ENCODE measurements at places on chromosomes 1 and 21. TPM values are rescaled to one million over a fixed set of nuclear protein-coding genes. Genes with fewer than 3 reads are reported as not detected.

Gene TSPAN1
- total RNA-seq = not detected

Gene CCDC17
- total RNA-seq = 9.2 TPM

Gene GSTM4
- 2.5 TPM for total RNA-seq

Gene ORC1
- 1.2 TPM for total RNA-seq

Gene TLR5
- total RNA-seq = 1.9 TPM

GRCh38 chr1:15850471-15851001, 3.0 kb downstream of the SPEN start:
- peaks cover 3% of the 10 kb centered on the region for H3K36me3 ChIP-seq
- H3K4me1 ChIP-seq = peaks cover 48% of the 10 kb centered on the region
- peak overlapping the region; percentile 82 for H3K4me3 ChIP-seq

- peaks cover 2% of the 10 kb centered on the region for H3K27me3 ChIP-seq
- no peak overlapping the region for H3K4me3 ChIP-seq
- no peak for DNase-seq
- no peaks in the 10 kb centered on the region for H3K36me3 ChIP-seq
These were observed 42.7 kb upstream of the TMEM51 start for GRCh38 chr1:15110867-15111230.

- no peak overlapping the region for H3K27ac ChIP-seq
- no peaks in the 10 kb centered on the region for H3K4me1 ChIP-seq
- no peak for DNase-seq
- no peaks in the 10 kb centered on the region for H3K36me3 ChIP-seq
These were observed 152.2 kb downstream of the LIPI start for GRCh38 chr21:14058566-14058965.

- no peak overlapping the region for H3K27ac ChIP-seq
- no peaks in the 10 kb centered on the region for H3K36me3 ChIP-seq
- no peak for DNase-seq
- H3K4me1 ChIP-seq = peaks cover 5% of the 10 kb centered on the region
- H3K4me3 ChIP-seq = no peak overlapping the region
These were observed 132.0 kb downstream of the FOXD2 start for GRCh38 chr1:47569681-47570470.

DNA sequence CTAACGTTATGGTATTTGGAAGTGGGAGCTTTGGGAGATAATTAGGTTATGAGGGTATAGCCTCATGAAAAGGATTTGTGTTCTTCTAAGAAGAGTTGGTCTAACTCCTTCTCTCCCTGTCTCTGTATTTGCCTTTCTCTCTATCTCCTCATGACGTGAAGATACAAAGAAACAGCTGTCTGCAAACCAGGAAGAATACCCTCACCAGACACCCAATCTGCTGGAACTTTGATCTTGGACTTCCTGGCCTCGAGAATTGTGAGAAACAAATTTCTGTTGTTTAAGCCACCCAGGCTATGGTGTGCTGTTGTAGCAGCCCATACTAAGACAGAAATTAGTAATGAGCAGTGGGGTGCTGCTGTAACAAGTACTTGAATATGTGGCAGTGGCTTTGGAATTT, 16.1 kb downstream of the C1orf141 start:
- DNase-seq = no peak
- peaks cover 11% of the 10 kb centered on the region for H3K4me1 ChIP-seq
- H3K27me3 ChIP-seq = no peaks in the 10 kb centered on the region
- peaks cover 9% of the 10 kb centered on the region for H3K36me3 ChIP-seq
- no peak overlapping the region for H3K27ac ChIP-seq

DNA sequence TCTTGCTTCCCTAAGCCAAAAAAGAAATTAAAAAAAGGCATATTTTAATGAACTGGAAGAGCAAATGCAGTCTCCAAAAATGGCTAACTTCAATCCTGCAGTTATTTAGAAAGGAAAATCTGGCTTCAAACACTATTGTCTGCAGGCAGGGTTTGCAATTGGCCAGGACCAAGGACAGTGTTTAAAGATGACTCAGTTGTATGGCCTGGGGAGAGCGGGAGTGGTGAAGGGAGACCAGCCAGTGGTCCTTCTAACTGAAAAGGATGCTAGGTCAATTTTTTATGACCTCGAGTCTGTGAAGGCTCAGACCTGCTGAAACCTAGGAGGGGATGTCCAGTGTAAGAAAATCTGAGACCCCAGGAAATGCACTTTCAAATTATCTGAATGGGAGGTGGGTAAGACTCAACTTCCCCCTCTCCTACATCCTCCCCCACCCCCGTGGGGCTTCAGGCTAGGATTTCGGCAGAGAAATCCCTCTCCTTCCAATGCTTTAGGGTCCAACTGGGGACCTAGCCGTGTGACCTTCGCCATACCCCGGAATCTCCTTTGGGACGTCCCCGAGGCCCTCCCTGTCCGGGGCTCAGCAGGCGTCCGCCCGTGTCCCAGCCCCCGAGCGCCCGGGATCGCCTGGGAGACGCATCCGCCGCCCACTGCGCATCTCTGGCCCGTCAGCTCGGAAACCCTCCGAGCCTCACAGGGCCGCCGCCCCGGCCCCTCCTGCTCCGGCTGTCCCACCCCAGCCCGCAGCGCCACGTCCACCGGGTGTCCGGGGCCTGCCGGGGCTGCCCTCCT, 602 bp upstream of the RIMKLA start:
- H3K27me3 ChIP-seq = peaks cover 8% of the 10 kb centered on the region
- no peaks in the 10 kb centered on the region for H3K36me3 ChIP-seq
- H3K4me3 ChIP-seq = peak overlapping the region; percentile 85
- DNase-seq = no peak

DNA sequence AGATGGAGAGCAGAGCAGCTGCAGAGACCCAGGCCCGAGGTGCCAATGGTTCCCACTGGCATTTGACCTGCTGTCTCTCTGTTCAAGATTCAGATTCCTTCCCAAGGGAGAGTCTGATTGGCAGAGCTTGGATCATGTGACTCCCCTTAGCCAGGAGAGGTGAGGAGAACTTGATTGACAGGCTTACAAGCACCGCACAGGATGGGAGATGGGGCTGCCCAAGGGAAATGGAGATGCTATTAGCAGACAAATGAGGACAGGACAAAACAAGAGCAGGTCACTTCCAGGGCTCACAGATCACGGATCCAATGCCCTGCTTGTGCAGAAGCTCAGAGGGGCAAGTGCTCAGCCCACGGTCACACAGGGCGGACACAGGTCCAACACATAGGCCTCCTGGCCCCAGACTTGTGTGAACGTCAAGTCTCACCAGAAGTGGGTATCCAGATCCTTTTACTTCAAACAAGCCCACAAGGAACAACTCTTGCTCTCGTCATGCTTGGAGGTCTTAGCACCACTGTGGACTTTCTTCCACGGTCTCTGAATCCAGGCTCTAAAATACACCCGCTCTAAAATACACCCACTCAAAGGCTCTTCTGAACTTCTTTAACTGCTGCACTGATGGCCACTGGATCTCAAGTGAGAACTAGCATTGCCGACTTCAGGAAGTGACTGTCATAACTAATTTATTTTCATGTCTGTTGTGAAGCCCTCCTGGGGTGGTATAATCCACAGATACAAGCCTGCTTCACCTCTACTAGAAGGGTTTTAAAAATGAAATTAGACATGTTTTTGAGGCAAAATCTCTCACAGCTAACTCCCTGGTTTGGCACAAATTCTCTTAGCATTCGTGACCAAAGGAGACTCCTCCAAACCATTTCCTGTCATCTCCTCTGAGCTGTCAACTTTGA, 274.9 kb downstream of the RRAGC start:
- no peak for DNase-seq
- H3K4me3 ChIP-seq = no peak overlapping the region
- H3K4me1 ChIP-seq = peaks cover 13% of the 10 kb centered on the region

- H3K4me3 ChIP-seq = no peak overlapping the region
- H3K36me3 ChIP-seq = peaks cover 13% of the 10 kb centered on the region
- H3K27ac ChIP-seq = peak overlapping the region; percentile 69
- peaks cover 30% of the 10 kb centered on the region for H3K4me1 ChIP-seq
These were observed 68.5 kb downstream of the ATP2B4 start for GRCh38 chr1:203695116-203695515.

DNA sequence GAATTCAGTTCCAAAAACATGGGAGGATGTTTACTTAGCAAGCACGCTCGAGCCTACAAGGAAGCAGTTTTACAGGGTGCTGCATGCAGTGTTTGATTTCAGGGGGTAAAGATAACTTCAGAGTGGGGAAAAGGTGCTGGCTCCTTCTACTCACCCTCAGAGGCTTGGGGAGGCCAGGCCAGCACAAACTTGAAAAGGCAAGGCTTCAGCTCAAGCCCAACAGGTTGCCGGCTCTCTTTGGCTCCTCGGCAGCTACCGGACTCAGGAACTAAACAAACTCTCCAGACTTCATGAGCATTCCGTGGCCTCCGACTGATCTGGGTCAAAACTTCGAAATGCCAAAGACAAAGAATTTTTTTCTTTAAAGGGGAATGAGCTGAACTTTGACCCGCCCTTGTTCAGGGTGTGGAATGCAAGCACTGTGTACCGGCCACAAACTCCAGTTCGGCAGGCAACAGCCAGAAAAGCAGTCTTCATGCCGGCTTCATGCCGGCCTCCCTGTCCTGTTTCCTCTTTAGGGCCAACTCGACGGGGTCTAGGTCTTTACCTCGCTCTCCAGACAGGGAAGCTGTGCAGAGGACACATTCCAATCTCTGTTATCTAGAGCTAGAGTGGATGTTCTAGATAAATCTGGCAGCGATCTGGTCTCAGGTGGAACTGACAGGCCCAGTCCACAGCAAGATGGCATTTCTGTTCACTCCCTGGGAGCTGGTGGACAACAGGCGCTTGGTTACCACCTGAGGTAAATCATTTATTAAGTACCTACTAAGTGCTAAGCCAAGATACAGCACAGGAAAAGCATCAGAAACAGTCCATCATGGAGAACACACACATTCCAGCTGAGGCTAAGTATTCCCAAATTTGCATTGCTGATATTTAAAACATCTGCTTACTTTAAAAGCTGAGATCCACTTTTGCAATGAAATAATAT, 75.0 kb downstream of the CD46 start:
- DNase-seq = no peak
- H3K27ac ChIP-seq = peak overlapping the region; percentile 98
- H3K4me3 ChIP-seq = peak overlapping the region; percentile 80
- peaks cover 97% of the 10 kb centered on the region for H3K4me1 ChIP-seq

DNA sequence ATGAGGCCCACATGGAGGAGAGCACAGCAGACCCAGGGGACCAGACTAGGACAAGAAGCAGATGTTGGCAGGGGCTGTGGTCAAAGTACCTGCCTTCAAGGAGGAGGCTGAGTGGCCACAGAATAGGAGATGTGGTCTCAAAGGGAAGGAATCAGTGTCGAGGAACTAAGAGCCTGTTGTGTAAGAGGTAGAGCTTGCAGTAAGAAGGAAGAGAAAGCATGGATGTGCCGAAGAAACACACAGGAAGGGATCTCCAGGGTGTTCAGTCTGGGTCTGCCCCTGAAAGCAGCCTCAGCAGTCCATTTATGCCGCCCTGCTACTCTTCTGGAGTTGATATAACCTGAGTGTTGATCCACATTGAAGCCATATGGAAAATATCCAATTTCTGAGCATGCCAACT, 83.9 kb downstream of the NID1 start:
- DNase-seq = no peak
- H3K4me3 ChIP-seq = no peak overlapping the region
- peaks cover 6% of the 10 kb centered on the region for H3K27me3 ChIP-seq
- peaks cover 8% of the 10 kb centered on the region for H3K36me3 ChIP-seq
- peaks cover 3% of the 10 kb centered on the region for H3K4me1 ChIP-seq
- no peak overlapping the region for H3K27ac ChIP-seq

DNA sequence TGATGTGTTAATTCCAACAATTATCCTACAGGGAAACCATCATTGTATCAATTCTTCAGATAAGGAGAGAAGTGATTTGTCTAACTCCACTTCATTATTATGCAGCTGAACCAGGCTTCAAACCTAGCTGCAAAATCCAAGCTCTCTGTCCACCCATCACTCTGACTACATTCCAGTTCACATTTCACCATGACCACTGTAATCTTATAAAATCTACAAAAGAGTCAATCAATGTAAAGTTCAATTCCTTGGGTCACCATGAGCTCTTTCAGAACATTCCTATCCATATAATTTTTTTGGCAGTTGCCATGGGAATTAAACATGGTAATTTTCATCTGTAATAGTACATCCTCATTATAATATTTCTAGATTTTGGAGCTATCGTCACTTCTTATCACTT, 100.9 kb downstream of the PLPPR5 start:
- no peaks in the 10 kb centered on the region for H3K36me3 ChIP-seq
- no peak overlapping the region for H3K4me3 ChIP-seq
- no peaks in the 10 kb centered on the region for H3K4me1 ChIP-seq
- H3K27ac ChIP-seq = no peak overlapping the region

DNA sequence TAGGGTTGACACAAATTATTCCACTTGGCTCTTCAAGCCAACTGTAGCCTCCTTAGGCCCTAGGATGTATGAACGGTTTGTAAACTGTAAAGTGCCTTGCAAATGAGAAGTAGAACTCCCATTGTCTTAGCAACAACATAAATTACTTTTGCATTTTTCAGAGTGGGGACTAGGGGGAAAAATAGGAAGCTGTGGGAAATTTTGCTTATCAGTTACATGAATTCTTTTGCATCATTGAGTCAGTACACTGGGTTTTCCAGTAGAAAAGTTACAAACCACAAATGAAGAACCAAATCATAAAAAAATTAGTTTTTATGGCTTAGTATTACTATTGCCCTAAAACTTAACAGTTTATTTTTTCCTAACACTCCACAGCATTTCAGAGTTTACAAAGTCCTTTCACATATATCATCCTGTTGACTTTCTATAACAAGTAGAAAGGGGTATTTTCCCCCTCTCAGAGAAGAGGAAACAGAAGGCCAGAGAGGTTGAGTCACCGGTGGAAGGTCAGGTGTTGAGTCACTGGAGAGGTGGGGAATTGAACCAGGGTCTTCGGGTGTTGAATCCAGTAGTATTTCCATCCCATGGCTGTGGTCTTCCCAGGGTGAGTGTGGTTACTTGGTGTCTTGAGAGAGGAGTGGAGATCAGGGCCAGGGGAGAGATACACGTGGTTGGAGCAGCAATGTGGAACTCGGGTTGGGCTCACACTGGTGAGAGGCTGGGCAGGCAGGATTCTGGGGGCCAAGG, 71.9 kb upstream of the USP24 start:
- H3K4me1 ChIP-seq = no peaks in the 10 kb centered on the region
- no peak overlapping the region for H3K27ac ChIP-seq
- H3K27me3 ChIP-seq = peaks cover 2% of the 10 kb centered on the region
- DNase-seq = no peak

DNA sequence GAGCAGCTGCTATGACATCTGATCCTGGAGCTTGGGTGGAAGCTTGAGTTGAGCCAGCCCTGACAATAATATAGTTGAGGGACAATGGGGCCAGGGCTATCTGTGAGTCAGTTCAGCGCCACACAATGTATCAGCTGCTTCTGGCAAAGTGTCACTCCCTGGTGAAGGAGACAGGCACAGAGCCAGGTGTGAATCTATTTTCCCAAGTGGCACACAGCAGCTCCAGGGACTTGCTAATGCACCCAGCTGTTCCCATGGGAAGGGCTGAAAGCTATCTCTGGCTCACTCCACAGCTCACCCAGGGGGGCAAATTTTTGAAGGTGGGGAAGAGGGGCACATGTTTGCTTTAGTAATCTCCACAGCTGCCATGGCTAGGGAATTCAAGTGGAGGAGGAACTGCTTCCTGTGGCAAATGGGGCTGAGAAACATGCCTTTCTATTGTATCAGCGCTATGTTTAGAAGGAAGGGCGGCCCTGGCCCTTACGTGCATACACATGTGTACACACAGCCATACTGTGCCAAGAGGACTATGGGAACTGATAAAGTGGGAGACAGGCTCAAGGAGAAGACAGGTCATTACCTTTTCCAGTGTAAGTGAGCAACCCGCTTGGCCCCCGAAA, 2.2 kb downstream of the CYB5R1 start:
- H3K4me3 ChIP-seq = peak overlapping the region; percentile 70
- DNase-seq = no peak
- H3K27ac ChIP-seq = no peak overlapping the region
- peaks cover 25% of the 10 kb centered on the region for H3K36me3 ChIP-seq

- no peaks in the 10 kb centered on the region for H3K36me3 ChIP-seq
- peaks cover 5% of the 10 kb centered on the region for H3K27me3 ChIP-seq
- no peaks in the 10 kb centered on the region for H3K4me1 ChIP-seq
- no peak overlapping the region for H3K4me3 ChIP-seq
- H3K27ac ChIP-seq = no peak overlapping the region
These were observed 58.6 kb upstream of the TNR start for GRCh38 chr1:175801979-175802378.
